Activated effector memory CD4-positive, alpha-beta T cell treated with anti-CD3 and anti-CD28 coated beads, Interleukin-2, amount 50 U/mL, for 16 hours (primary cell): ENCODE measurements at places on chromosomes 12 and 14.
A peak's percentile ranks its signal among the peaks of the same experiment; 100 is the strongest.

DNA sequence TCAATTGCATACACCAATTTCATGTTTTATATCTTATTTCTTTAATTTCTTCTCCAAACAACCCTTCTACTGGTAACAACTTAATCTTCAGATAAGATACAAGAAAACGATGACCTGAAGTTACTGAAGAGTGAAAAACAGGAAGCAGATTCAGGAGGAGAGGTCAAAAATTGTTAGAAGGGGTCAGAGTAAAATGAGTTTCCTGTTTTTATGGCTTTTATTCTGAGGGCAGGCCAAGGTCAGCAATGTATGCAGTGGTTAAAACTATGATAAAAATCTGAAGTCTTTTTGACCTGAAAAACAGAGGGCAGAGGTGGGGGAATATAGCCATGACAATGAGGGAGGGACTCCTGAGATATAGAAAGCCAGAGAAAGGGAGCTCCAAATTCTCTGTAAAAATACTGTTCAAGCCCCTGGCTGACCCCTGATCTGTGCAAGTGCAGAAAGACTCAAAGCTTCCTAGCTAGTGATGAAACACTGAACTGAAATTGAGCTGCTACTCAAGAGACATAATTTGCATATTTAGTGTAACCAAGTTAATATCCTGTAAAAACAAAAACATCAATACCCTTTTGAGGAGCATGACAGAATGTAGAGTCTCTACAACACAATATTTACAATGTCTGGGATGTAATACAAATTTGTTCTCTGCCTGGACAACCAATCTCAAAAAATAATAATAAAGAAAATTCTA is 514.3 kb upstream of the SEL1L start:
- no peak for DNase-seq

- no peak for DNase-seq
Observed at GRCh38 chr14:59098377-59098776, 90.1 kb upstream of the DAAM1 start.

DNA sequence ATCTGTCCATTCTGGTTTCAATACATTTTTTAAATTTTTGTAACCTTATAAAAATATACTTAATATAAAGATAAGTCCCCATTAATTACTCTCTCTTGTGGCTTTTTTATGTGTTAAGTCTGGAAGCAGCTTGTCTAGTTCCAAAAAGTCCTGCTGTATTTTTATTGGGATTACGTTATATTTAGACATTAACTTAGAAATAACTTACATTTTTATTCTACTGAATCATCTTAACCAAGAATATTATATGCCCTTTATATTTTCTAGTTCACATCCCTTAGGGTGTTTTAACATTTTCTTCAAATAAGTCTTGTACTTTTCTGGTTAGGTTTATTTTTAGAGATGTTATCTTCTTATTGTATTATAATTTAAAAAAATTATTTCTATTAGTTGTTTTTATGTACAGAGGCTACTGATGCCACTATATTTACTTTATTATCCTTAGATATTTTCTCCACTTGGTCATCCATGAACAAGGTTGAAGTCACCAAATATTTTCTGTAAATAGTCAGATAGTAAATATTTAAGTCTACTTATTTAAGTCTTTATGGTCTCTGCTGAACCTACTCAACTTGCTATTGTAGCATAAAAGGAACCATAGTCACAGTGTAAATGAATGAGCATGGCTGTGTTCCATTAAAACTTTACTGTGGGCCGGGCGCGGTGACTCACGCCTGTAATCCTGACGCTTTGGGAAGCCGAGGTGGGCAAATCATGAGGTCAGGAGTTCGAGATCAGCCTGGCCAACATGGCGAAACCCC is 132.4 kb upstream of the NEDD1 start:
- no peak for DNase-seq

GRCh38 chr12:126895951-126896913 is 1370.7 kb upstream of the TMEM132C start:
- no peak for DNase-seq

DNA sequence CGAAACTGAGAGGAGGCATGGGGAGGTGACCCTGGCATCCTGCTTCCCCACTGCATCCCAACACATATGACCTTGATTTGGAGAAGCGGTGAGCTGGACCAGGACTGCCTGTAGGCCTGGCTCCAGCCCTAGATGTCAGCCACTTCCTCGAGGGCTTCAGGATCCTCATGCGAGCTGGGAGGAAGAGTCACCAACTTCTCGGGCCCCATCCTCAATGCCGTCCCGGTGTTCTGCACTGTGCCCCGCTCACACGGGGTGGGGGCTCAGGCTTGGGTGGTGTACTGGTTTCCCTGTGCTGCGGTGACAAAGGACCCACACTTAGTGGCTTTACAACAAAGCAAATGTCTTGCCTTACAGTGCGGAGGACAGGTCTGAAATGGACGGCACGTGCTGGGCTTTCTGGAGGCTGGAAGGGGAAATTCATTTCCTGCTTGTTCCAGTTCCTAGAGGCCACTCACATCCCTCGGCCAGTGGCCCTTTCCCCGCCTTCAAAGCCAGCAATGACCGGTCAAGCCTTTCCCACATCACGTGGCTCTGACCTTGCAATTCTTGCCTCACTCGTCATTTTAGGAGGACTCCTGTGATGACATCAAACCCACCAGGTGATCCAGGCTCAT is 298.1 kb upstream of the RTL1 start:
- peak; percentile 36 for DNase-seq

DNA sequence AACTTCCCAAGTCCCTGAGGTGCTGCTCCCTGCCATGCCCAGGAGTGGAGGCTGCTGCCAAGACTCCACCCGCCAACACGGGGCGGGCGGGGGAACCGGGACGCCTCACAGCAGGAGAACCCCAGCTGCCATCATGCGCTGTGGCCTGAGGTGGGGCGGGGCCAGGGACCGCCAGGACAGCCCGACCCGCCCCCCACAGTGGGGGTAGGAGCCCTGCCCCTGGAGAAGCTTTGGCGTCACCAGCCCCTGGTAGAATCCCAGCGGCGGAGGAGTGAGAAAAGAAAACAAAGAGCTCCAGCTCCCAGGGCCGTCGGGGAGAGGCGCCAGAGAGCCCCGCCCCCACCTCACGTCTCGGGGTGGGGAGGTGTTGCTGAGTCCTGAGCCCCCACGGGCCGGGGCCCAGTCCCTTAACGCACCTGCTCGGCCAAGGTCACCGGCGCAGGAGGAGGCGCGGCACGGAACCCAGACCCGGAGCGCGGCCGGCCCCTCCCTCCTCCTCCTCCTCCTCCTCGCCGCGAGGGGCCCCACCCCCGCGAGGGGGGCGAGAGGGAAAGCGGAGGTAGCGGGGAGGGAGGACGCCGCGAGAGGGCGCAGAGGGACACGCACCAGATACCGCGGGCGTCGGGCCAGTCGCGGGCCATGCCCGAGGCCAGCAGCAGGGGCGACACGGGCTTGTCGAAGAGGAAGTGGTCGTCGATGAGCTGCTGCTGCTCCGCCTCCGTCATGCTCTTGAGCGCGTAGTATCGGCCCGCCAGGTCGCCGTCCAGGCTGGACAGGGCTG is 1.8 kb downstream of the CKB start:
- peak; percentile 89 for DNase-seq

DNA sequence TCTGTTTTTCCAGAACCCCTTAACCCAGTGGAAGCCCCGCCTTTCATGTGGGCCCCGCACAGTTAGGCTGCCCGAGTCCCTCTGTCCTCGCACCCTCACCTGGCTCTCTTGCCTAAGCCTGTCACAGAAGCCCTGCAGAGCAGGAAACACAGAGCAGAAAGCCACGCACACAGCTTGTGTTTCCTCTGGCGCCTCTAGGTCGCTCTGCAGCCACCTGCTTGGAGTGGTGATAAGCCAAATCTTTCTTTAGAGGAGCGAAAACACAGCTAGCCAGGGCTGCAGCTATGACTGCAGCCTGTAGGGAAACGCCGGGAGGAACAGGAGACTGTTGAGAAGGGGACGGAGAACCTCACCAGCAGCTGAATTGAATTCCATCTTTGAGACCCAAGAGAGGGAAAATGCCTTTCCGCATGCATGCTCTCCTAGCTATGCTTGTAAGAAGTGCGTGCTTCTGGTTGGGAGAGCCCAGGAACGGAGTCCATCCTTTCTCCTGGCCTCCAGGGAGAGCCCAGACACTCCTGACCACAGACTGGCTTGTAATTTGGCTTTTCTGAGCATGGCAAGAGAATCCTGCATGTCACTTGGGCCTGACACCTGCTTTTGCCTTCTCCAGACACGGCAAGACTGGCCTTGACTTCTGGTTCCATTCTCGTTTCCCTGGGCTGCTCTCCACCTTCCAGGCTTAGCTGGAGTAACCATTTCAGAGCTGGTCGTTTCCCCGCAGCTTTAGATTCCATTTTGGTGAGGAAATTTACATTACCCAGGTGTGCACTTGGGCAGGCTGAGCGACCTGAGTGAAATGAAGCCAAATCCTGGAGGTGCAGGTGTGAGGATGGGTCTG is 301.6 kb downstream of the CACNA1C start:
- peak; percentile 46 for DNase-seq

DNA sequence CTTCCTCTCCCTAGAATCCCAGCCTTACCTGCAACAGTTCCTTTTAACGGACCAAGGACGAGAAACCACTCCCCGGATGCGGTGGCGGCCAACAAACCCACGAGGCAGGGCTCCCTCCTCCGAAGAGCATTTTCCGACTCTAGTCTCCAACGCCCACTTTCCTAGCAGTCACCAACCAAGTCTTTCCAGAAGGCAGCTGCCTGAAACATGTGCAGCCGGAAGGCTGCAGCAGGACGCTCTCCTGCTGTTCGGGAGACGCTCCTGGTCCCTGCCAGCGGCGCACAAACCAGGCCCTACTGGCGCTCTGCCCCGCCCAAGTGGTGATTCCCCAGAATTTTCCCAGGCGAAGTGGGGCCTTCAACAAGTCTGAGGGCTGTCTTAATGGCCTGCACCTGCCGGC is 21.1 kb upstream of the ADAM20 start:
- no peak for DNase-seq

DNA sequence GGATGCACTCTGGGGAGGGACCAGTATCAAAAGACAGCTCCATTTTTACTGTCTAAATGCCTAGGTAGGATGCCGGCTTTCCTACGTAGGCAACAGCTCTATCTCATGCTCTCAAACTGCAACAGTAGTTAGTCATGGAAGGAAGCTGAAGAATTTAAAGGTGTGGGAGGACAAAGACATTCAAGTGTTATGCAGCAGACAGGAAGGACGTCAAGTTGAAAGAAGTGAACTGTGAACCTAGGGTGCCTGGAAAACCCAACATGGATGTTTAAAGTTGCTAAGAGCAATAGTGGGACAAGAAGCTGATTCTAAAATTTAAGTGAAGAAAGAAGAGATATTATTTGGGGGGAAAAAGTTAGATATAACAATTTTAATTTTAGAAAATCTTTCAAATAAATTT is 5.9 kb downstream of the SEC23A start:
- DNase-seq: no peak

GRCh38 chr12:68281322-68282077 is 28.1 kb upstream of the IL22 start:
- no peak for DNase-seq

DNA sequence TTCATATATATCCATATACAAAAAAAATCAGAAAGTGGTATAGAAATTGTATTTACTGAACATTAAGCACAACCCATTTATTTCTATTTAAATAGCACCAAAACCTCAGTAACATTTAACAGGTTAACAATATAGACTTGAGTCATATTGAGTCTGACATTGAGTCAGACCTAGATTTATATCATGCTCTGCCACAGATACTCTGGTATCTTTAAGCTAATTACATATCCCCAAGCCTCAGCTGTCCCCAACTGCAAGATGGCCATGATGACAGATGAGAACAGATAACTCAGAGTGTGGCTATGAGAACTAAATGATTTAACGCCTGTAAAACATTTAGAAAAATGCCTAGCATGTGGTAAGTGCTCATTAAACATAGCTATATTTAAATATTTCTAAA is 40.3 kb downstream of the IFNG start:
- DNase-seq: no peak

DNA sequence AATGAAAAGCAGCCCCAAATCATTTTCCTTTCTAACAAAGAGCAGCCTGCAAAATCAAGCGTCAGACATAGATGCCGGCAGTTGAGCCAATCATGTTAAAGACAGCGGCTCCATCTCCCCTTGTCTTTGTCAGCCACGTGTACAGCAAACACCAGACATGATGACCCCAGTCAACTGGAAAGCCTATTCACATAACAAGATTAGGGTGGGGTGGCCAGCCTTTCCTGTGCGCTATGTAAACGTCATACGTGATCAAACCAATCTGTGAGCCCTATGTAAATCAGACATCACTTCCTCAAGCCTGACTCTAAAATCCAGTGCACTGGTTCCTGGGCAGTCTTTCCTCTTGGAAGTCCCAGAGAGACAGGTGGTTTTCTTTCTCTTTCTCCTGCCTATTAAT is 9.9 kb upstream of the FICD start:
- DNase-seq: no peak

GRCh38 chr14:85090681-85091080 is 439.3 kb upstream of the FLRT2 start:
- no peak for DNase-seq

DNA sequence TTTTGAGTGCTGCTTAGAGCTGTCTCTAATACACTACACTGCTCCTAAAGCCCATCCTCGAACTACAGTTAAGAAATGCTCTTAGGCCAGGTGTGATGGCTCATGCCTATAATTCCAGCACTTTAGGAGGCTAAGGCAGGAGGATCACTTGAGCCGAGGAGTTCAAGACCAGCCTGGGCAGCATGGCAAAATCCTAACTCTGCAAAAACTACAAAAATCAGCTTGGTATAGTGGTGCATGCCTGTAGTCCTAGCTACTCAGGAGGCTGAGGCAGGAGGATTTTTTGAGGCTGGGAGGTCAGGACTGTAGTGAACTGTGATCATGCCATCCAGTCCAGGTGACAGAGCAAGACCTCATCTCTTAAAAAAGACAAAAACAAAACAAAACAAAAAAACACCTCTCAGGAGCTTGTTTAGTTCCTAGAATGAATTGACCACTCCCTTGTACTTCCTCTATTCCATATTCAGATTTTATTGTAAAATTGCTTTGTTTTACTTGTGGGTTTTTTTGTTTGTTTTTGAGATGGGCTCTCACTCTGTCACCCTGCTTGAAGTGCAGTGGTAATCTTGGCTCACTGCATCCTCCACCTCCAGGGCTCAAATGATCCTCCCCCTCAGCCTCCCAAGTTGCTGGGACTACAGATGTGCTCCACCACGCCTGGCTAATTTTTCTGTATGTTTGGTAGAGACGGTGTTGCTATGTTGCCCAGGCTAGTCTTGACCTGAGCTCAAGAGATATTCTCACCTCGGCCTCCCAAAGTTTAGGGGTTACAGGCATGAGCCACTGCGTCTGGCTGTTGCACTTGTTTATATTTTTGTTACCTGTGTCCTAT is 13.6 kb downstream of the MDM2 start:
- DNase-seq: no peak
